ENCODE measurements at places on chromosomes 12 and 14. TPM values are rescaled to one million over a fixed set of nuclear protein-coding genes. Genes with fewer than 3 reads are reported as not detected.
A peak's percentile ranks its signal among the peaks of the same experiment; 100 is the strongest.

- DNase-seq: no peak
Observed at GRCh38 chr14:76715511-76716081, 45.7 kb upstream of the VASH1 start.

DNA sequence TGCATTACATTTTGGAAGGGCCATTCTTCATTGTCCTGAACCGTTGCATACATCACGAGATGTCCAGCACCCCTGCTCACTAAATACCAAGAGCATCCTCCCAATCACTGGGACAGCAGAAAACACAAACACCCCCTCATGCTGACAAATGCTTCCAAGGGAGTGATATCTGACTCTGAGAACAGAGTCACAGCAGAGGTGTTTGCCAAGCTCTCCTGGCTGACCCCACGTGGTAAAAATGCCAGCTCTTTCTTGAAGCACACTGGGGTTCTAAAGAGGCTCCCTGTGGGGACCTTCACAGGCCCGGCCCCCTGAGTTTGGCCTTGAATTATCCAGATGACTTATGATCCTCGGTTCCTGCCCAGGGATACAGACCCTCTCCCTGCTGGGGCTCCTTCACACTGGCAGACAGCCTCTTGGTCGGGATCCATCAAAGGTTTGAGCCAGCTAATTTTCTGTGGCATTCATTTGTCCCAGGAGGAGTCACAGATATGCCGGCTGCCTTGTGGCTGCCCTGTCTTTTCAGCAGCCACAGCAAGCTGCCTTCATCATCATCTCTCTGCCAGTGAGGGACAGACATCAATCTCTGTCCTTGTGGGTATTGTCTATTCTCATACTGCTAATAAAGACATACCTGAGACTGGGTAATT lies 43.1 kb upstream of the PSMC1 start:
- no peak for DNase-seq

DNA sequence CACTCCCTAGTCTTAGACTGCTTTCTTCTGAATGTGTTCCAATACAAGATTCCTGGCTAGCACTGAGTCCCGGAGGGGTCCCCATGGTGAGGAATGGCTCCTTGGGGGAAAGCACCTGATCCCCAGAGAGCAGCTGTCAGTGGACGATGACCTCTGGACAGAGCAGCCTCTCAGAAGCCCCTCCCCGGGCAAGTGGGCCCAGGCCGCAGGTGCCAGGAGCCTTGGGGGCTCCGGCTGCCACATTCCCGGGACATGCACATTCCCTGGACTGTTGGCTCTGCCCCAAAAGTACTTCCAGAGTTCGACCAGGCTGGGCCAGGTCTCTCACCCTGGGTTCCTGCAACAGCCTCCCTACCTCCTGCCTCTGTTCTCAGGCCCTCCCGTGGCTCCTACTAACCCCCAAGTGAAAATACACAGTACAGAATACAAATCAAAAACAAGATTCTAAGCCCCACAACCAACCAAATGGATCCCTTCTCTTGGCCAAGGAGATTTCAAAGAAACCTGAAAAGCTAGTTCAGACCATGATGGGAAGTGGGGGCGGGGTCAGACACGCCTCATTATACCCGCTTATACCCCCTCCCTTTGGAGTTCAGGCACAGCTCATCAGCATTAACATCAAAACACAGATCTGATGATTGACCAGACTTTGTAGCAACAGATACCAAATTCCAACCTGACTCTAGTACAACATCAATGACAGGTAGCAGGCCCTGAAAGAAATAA lies 23.3 kb upstream of the BTBD6 start:
- no peak for DNase-seq

DNA sequence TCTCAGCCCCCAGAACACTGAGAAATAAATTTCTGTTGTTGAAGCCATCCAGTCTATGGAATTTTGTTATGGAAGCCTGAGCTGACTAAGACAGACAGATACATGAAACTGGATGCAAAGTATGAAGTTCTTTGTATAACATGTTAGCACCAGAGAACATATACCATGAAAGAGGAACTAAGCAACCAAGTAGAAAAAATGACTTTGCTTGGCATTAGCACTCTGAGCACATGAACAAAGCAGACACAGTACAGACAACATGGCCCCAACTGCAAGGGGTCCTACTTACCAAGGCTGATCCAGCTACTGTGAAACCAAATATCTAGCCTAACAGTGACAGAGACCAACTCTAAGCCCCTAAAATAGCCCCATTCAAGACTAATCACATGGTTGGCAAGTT lies 13.8 kb downstream of the EXOC5 start:
- DNase-seq: no peak

Gene FOXA1
- 0.40 TPM for total RNA-seq

Gene TSPAN19
- total RNA-seq: 0.15 TPM

Gene TRIM9
- total RNA-seq: 0.69 TPM

GRCh38 chr12:50734409-50735263 lies 29.3 kb upstream of the ATF1 start:
- DNase-seq: no peak

DNA sequence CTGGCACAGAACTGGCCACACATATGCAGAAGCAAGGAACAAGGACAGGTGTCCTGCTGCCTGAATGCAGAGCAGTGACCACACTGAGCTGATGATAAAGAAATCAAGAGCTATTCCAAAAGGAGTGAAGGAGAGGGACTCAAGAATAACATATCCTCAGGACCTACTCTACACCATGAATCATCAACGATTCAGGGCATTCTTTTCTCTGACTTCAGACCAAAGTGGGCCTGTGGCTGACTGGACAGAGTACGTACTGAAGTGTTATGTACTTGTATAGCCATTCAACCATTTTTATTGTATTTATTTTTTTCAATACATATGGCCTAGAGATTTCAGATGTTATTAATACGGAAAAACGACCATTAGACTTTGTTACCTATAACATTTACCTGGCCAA lies 177.5 kb upstream of the TMTC1 start:
- DNase-seq: no peak

Gene TAS2R14
- 7.1 TPM for total RNA-seq

Gene NABP2
- 20.8 TPM for total RNA-seq

Gene MYH6
- not detected for total RNA-seq

Gene TAS2R31
- total RNA-seq: not detected

DNA sequence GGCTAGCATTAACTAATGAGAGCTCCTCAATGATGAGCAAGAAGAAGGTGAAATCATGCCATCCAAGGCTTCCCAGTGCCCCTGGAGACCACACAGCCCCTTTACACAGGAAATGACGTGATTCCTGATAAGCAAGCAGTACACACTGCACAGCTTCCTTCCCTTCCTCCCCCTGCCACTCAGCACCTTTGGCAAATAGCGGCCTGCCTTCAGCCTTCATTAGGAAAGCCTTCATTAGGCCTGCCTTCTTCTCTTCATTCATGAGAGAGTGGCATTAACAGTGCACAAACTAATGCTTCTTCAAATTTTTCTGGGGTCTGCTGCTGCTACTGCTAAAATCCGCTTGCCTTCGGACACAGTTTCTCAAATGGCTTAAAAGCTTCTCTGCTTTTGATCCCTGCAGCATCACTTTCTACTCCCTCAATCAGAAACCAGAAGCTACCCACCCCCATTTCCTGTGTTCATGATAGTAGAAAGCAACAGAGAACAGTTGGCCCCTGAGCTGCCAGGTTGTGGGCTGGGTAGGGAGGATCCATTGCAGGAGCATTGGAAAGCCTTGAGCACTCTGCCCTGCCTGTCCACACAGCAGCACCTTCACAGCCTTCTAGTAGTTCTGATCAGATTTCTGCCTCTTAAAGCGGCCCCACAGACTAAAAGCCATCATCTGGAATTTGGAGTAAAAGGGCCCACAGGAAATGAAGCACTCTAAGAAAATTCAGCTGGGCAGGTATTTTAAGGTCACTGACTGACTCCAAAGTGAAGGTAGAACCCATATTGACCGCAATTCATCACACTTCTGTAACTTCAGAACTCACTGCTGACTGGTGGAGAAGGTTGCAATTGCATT lies 103.8 kb upstream of the ETV6 start:
- no peak for DNase-seq

DNA sequence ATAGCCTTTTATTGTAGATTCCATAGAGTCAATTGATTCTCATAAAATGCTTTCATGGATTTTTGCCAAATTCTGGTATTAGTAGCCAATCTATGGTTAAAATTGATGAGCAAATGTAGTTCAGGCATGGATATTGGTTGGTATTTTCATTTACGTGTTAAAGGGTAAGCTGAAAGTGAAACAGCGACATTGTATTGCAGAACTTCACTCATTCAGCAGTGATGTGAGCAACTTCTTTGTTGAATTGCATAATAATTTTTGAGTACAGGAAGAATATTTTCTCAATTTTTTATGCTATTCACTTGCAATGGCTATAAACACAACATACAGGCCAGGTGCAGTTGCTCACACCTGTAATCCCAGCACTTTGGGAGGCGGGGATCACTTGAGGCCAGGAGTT lies 24.2 kb upstream of the FAM222A start:
- DNase-seq: no peak

DNA sequence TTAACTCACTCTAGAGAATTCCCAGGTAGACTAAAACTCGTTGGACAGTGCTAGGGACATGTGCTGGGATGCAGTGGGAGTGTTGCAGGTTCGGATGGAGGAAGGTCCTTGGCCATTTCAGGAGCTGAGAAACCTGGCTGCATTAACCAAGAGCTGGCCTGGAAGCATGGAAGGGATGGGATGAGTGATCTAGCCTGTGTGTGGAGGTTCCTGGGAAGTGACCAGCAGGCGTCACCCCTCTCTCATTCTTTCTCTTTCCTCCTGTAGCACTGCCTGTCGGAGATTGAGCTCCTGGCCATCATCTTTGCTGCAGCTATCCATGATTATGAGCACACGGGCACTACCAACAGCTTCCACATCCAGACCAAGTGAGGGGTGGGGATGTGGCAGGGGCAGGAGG lies 15.6 kb downstream of the PPP1R1A start:
- no peak for DNase-seq

GRCh38 chr12:100986595-100987547 lies 192.3 kb downstream of the ANO4 start:
- DNase-seq: peak; percentile 22

Measured in renal cortical epithelial cell (primary cell).